Activated CD4-positive, CD25-positive, alpha-beta regulatory T cell (primary cell): ENCODE measurements at places on chromosomes 11 and 22.

- DNase-seq = no peak
Measured at GRCh38 chr11:128471138-128471661, 116.2 kb downstream of the ETS1 start.

DNA sequence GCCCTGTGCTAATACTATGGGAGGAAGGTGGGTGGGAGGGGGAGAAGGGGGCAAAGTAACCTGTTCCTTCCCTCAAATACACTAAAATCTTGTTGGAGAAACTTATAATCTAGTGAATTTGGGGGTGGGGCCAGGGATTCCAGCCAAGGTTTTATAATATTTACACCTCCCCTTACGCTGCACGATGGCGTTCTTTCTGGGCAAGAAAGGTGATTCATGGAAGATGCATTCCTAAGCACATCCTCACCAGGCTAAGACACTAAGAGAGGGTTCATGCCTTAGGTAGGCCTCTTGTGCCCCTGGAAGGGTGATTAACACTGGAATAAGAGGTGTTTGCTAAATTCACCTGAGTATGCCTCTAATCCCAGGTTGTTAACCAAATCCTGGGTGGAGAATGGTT is 82.6 kb downstream of the BARX2 start:
- DNase-seq = no peak

GRCh38 chr11:40885250-40885954 is 574.0 kb downstream of the LRRC4C start:
- no peak for DNase-seq

DNA sequence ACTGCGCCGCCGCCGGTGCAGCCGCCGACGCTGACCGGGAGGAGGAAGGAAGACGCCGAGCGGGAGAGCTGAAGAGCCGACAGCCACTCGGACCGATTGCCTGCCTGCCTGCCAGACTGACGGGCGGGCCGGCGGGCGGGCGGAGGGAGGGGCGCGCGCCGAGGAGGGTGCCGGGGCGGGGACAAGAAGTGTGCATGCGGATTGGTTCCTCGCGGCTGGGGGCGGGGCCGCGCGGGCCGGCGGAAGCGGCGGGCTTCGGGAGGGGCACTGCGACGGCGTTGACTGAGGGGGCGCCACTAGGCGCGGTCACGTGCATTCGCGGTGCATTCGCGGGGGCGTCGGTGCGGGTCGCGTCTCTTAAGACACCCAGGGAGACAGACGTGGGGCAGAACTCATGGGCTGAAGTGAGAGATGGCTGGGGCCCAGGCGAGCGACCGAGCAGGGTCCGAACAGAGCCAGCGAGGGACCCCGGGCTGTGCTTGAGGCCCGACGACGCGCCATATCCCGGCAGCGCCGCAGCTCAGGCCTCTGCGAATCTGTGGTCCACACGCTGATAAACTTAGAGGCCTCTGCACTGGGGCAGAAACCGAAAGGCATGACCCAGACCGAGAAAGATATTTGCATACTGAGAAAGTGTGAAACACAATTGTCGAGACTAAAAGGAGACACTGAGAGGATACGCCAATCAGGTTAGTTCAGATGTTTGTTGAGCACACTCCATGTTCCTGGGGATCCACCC is at the start of gene MAPK1:
MAPK1 (minus strand) TSS at position 118 of the 739 bp plus-strand sequence. CDS start 205 bp downstream, outside the sequence.
- DNase-seq = peak; percentile 93

DNA sequence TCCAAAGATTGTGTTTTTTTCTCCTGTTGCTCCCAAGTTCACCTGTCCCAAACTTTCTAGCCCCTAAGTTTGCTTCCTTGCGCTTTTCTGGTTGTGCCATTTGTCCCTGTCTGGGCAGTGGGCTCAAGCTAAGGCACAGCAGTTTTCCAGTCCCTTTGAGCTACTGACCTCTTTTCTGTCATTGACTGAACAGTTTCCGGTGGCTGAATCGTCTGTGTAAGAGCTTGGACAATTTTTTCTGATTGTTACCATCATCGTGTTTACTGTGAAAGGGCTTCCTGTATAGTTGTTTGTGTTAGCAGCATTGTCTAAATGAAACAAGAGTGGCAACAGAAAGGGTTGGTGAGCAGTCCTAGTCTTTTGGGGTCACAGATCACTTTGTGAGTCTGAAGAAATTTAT is 49.8 kb downstream of the BMAL1 start:
- DNase-seq = no peak

DNA sequence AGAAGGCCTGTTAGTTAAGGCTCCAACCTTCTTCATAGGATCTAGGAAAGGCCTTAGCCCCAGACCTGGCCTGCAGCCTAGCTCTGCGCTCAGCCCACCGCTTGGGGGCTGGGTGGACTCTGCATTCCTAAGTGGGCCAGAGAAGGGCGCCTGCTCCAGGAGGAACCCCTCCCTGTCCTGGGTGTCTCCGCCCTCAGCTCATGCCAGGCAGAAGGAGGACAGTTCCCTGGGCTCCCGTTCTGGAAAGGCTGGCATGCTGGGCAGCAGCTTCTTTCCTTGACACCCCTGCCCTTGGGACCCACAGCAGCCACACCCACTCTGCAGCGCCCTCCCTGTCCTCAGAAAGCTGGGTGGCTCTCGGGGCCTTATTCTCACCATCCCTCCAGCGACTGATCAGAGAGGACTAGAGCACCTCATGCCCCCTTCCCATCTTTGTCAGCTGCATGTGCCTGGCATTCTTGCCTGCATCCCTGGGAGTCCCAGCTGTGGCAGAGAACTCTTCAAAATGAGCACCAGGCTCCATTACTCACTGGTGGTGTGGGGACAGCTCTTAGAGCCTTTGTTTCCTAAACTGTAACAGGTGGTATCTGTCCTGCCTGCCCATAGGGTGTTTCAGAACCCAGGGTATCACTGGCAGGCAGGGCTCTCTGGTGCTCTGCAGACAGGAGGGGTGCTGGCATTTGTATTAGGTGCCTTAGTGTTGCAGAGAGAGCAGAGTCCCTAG is 20.3 kb upstream of the MYRF start:
- no peak for DNase-seq

DNA sequence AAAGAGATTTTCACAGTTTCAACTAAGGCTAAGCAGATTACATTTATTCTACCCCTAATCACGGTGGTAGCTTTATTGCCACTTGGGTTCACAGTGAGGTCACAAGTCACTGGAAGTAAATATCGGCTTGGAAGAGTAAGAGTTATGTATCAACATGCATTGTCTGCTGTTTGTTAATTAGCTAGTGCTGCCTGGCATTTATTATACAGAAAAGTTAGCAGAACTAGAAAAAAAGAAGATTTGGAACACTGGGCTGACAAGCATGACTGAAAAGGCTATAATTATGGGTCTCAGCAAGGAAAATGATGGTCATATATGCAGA is 13.7 kb upstream of the RAB38 start:
- DNase-seq = no peak

- no peak for DNase-seq
Measured at GRCh38 chr11:2762451-2762850, 62.7 kb upstream of the KCNQ1OT1 start.

DNA sequence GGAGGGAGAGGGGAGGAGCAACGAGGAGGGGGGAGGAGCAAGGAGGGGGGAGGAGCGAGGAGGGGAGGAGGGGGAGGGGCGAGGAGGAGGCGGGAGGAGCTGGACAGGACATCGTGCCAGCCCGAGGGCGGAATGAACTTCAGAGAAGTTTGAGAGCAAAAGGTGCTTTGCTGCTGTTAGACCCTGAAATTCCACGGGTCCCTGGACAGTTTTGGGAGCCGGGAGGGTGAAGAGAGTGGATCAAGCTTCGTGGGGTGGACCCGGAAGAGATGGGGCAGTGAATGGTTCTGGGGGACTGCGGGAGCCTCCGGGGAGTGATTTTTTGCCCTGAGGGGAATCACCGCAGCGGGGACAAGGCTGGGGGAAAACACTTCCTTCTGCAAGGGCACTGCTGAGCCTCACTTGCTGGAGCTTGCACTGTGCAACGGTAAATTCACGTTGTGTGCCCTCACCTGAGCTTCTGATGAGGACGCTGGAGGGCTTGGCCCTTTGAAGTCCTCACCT is 10.7 kb upstream of the NLRP6 start:
- no peak for DNase-seq

DNA sequence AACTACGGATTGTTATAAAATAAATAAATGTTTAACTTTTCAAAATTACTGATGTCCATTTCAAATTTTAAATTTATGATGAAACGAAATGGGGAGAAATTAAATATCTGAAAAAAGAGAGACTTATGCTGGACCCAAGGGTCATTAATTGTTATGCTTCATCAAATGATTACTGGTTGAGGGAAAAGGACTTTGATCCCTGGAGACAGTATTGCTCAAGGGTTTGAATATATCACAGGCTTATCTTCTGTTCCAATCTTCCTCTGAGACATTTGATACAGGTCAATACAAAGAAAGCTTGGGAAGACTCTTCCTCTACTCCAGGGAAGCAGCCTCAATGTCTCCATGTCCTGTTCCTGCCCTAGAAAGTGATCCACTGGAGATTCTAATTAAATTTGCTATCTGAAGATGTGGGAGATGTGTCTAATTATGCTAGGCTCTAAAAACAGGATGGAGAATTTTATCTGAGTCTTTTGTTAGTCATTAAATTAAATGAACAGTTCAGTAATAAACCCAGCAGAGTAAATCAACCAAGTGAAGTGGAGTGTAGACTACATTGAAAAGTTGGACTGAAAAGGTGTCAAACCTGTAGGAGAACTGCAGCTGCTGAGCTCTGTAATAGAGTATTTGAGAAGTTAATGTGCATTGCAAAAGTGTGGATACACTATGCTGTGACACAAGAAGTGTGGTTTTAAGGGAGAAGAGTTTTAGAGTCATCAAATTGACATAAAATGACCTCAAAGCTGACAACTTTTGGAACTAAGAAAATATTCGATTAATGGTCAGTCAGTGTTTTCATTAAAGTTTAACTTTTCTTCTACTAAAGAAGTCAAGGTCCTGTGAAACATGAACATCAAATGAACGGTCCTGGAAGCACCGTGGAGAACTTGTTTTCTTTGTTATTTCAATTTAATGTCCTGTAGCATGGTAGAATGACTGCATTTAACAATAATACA is 623.7 kb upstream of the CCDC90B start:
- no peak for DNase-seq

DNA sequence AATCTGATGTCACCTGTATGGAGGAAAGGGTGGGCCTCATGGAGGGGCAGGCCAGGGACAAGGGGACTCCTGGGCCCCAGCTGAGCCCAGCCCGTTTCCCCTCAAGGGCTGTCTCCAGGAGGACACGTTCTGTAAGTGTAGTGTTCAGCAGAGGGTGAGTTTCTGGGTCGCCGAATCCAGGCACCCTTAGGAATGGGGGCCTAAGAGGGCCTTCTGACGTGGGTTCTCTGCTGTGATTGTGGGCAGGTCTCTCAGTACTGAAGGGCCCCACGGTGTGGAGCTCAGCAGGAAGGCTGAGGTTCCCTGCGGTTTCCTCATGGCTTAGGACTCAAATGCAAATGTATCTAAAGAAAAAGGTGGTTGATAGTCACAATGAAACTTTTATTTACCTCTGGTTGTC is 6.5 kb downstream of the PTDSS2 start:
- DNase-seq = no peak

- DNase-seq = no peak
Measured at GRCh38 chr11:94678236-94678635, 89.9 kb upstream of the AMOTL1 start.

- DNase-seq = no peak
Measured at GRCh38 chr11:68002938-68003845, 705 bp downstream of the UNC93B1 start.

DNA sequence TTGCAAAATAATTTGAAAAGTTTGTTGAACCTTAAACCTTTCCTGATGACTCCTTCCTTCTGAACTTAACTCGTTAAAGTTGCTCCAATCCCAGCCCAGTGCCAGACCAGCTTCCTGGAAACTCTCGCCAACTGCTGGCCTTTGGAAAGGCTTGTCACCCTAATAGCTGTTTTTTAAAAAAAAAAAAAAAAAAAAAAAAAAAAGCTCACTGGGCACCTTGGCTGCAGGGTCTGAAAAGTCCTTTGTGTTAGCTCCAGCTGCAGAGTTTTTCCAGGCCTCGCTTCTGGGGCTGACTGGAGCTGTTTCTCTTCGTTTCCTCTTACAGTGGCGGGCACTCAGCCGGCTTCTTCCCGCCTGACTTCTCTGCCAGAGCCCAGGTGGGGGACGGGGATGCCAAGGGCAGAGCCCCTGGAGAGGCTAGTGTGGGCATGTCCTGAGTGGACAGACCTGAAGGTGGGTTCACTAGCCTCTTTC is 25.1 kb downstream of the KCNQ1OT1 start:
- DNase-seq = no peak

GRCh38 chr11:62847767-62848314 is 8.5 kb upstream of the WDR74 start:
- DNase-seq = no peak
